NK-92 treated with Interleukin-12 subunit alpha and Interleukin-12 subunit beta, amount 100 ng/mL, for 24 hours (cell line): ENCODE measurements at places on chromosomes 1 and 21.

DNA sequence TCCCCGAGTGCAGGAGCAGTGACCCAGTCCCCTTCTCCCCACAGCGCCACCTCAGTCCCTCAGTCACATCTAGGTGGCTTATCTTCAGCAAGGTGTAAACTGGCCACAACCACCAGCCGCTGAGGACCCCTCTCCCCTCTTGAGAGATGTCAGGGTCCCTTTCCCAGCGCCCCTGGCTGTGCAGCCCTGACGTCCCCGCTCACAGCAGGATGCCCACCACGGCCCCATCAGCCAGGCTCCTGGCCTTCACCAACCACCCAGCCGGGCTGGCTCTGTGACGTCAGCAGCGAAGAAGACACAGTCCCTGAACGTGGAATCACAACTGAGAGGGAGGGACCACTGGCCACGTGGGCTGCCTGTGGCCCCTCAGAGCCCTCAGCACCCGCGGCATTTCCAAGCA is 249.4 kb downstream of the NPHP4 start:
- no peak for DNase-seq

DNA sequence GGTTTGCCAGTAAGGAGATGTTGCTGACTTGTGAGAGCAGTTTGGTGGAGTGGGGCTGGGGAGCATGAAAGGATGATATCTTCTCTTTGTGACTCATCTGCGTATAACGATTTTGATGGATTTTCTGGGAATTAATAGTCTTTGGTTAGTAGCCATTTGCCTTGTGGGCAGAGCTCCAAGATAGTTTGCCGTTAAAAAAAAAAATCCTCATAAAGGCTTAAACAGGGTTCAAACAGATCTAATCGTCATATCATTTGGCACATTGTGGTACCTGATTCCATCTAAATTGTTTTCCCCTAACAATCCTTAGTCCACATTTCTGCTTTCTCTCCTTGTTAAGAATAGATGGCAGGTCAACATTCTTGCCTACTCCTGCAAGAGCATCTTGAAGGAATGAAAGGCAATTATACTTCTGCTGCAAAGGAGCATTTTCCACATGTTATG is 168.0 kb downstream of the PPP1R12B start:
- no peak for DNase-seq

- no peak for DNase-seq
Measured at GRCh38 chr1:220684890-220685289, 5.3 kb upstream of the C1orf115 start.

DNA sequence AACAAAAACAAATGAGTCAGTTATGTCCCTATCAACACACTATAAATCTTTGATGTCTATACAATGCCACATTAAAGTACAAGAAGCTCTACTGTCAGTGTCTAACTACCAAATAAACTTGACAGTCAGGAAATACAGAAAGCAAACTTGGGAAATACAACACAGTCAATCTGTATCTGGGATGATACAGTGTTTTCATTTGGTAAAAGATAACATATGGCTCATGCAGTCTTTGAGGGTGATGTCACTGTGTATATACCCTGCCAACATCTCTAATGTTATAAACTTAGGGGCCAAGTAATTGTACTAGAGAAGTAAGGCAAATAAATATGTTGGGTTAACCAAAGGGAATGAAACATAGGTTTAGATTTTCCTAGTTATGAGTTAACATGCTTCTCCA is 552.5 kb upstream of the ADAMTS5 start:
- no peak for DNase-seq

- no peak for DNase-seq
Measured at GRCh38 chr1:184041731-184042130, 4.2 kb upstream of the COLGALT2 start.

DNA sequence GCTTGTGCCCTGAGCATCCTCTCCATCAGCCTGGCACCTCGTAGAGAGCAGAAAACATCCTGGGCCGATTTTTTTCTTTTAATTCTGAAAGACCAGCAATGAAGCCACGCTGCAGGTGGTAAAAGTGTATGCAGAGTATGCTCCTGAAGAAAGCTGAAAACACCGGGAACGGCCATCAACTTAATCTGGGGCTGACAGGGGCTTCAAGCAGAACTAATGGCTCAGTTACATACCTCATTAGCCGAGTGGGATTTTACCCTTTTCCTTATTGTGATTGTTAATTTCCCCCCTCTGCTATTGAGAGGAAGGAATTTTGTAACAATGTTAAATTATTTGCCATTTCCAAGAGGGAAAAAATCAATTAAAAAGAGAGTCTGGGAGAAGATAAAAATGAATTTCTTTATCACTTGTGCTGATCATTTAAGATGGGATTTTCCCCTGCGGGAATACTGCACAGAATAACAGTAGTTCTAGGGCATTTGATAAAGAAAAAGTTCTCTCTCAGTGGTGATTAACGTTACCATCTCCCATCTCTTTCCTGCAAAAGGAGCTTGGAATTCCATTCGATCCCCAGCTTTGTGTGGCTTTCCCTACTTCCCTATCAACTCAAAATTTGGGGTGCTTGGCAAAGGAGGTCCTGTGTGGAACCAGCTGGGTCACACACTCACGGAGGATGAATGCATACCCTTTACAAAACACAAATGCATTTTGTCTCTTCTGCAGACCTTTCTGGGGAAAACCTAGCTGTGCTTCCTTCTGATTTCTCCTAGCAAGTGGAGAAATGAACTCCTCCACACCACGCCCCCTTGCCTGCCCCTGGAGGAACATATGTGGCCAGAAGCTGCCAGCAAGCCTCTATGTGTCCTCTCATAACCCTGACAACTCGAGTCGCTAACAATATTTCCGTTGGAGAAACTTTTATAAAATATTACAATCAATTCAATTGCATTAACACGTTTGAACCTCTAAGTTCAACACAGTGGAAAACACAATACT is 70.9 kb downstream of the RRAGC start:
- DNase-seq = no peak

DNA sequence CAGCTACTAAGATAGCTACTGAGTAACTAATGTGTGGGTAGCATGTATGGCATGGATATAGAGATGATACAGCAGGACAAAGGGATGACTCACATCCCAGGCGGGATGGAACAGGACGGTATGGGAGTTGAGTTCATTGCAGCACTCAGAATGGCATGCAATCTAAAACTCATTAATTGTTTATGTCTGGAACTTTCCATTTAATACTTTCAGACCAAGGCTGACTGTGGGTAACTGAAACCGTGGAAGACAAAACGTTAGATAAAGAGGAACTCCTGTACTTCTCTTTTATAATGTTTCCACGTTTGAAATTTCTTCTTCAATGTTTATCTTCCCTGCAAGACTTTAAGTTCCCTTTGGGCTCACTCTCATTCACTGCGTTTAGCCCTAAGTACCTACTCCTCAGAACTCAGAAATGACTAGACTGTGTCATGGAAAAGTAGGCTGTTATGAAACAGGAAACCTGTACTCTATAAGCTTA is 151.9 kb downstream of the MAGI3 start:
- no peak for DNase-seq
